ENCODE measurements at places on chromosomes 13 and 19. TPM values are rescaled to one million over a fixed set of nuclear protein-coding genes. Genes with fewer than 3 reads are reported as not detected.
A peak's percentile ranks its signal among the peaks of the same experiment; 100 is the strongest.

GRCh38 chr13:112202266-112202665, 135.3 kb downstream of the SOX1 start:
- no peak for DNase-seq

AP1M1 gene
- 56.7 TPM for total RNA-seq

DNA sequence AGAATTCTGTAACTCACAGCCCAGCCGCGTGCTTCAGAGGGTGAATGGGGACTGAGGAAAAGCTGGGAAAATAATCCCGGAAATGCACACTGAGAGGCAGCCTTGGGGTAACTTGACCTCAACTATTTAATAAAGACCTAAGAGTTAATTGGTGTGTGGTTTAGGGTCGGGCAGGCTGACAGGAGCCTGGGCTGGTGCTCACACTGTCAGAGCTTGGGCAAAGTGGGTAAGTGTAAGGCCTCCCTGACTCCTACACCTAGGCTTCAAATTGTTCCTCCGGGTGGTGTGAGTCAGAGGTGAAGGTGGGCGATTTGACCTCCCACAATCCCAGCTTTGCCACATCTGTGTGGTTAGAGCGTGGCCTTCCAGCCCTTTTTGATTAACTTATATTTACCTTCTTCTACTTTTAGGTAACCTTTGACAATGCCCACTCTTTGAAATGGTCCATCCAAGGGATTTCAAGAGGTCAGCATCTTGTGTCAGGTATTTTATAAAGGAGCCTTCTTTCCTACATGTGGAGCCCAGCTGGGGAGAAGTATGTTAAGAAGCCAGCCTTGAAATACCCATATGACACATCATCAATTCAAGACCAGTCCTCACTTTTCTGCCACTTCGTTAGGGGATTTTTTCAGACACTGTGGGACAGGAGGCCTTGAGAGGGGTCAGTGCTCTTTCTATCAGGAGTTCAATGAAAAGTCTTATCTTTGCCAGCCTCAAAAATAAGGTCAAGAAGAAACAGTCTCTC, 114.2 kb downstream of the NUFIP1 start:
- no peak for DNase-seq

GRCh38 chr13:51760592-51760991, 43.4 kb downstream of the DHRS12 start:
- no peak for DNase-seq

- peak; percentile 93 for DNase-seq
Measured at GRCh38 chr19:12140545-12141404, 625 bp upstream of the ZNF20 start.

- DNase-seq = no peak
Measured at GRCh38 chr19:4035582-4035981, 28.0 kb downstream of the PIAS4 start.

- peak; percentile 37 for DNase-seq
Measured at GRCh38 chr13:33016414-33017322, at the start of gene KL. TSS of gene KL (plus strand) at chr13:33016423. CDS start at chr13:33016441, 18 bp downstream.

DNA sequence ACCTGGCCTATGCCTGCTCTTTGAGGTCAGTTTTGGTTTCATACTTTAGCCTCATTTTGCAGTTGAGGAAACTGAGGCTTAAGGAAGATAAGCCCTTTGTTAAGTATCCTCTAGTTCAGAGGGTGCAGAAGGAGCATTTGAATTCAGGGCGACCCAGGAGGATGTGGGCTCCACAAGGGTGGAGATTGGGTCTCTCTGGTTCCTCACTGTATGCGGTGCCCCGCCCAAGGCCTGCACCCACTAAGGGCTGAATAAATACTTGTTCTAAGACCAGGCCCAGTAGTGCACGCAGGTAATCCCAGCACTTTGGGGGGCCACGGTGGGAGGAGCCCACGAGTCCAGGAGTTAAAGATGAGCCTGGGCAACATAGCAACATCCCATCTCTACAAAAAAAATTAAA, 768 bp upstream of the SLC44A2 start:
- DNase-seq = no peak

DNA sequence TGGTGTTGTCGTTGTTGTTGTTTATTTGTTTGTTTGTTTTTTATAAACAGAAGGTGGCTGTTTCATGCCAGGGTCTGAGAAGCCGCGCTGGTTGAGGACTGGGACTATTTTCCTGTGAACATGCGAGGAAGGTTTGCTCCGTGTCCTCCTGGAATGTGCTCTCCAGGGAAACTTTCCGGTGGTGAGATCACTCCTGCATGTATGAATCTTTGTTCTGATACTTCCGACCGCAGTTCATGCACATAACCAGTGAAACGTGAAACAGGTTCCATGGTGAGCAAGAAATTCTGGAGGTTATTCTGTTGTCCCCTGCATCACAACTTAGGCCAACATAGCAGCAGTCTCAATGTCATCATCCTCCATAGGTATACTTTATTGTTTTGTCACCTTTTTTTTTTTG, 187.6 kb upstream of the ARGLU1 start:
- no peak for DNase-seq

- peak; percentile 100 for DNase-seq
Measured at GRCh38 chr19:48993175-48994034, at the start of the genes GYS1 and RUVBL2. TSS of gene GYS1 (minus strand) at chr19:48993309. CDS start at chr19:48993112, 197 bp downstream. TSS of gene RUVBL2 (plus strand) at chr19:48993887. CDS start at chr19:48993912, 25 bp downstream.

KLHL26 gene
- total RNA-seq = 4.1 TPM

- no peak for DNase-seq
Measured at GRCh38 chr13:74444161-74444571, 310.0 kb upstream of the KLF12 start.

SIGLEC12 gene
- not detected for total RNA-seq

TMEM150B gene
- total RNA-seq = 25.4 TPM

DNA sequence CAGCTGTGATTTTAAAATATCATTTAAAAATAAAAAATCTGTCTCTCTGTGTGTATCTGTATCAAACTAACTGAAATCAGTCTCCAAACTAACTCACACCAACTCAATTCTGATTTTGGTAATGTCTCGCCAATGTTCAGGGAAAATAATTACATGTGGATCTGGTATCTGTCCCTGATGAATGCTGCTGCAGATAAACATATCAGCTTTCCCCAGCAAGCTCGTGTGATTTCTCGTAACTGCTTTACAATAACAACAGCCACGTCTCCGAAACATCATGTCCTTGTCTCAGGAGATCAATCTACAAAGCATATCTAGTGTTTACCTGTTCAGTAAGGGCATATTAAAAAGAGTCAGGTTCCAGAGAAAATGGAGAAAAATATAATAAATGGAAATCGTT, 129.0 kb downstream of the IRS2 start:
- DNase-seq = no peak

CGB2 gene
- not detected for total RNA-seq

- no peak for DNase-seq
Measured at GRCh38 chr13:107809125-107809524, 406.2 kb downstream of the LIG4 start.

DNA sequence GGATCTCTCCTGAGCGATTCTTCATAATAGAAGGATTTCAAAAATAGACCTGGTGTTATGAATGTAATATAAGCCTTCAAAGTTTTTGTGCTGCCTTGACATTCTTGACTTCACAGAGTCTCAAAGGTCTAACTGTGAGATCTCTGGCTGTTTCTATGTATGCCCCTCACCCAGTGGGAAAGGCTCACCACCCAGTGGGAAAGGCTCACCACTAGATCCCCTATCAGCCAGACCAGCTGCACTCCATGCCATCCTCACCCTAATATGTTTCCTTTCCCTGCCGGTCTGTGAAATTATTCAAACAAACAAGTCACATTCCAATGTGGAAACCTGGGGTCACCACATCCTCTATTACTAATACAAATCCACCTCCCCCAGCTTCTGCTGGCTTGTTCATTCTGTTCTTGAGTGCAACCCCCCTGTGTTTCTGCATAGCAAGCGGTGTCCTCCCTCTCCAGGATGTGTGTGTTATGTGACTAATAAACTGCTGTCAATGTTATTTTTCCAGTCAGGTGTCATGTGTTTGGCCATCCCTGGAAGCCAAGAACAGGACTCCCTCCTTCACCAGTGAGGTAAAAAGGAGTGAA, 13.8 kb upstream of the SLITRK1 start:
- DNase-seq = no peak

GRCh38 chr19:10019246-10019645, 6.0 kb downstream of the RDH8 start:
- DNase-seq = no peak

- DNase-seq = no peak
Measured at GRCh38 chr19:6313398-6313969, 19.9 kb downstream of the ACER1 start.

GRCh38 chr13:71515744-71516038, 351.3 kb downstream of the DACH1 start:
- no peak for DNase-seq

GRCh38 chr19:38233740-38234251, 9.8 kb upstream of the DPF1 start:
- peak; percentile 88 for DNase-seq

NDUFB7 gene
- 226 TPM for total RNA-seq

GRCh38 chr13:41465241-41465847, 8.0 kb downstream of the RGCC start:
- no peak for DNase-seq

ZFP28 gene
- 4.7 TPM for total RNA-seq

DNA sequence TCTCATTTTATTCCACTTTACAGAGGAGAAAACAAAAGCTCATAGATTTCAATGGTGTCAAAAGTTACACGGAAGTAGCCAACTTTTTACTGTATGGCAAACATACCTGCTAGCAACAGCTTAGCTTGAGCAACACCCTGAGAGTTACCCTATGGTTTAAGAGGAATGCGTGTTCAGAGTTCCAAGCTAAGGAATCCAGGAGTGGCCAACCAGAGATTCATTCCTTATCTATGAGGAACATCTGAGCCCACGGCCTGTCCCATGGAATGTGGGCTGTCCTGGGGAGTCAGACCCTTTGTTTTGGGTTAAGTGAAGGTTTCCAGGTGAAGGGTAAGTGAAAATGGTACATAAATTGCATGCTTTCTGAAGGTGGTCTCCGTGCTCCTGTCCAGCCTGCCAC, 67.5 kb downstream of the STARD13 start:
- DNase-seq = peak; percentile 59

DNA sequence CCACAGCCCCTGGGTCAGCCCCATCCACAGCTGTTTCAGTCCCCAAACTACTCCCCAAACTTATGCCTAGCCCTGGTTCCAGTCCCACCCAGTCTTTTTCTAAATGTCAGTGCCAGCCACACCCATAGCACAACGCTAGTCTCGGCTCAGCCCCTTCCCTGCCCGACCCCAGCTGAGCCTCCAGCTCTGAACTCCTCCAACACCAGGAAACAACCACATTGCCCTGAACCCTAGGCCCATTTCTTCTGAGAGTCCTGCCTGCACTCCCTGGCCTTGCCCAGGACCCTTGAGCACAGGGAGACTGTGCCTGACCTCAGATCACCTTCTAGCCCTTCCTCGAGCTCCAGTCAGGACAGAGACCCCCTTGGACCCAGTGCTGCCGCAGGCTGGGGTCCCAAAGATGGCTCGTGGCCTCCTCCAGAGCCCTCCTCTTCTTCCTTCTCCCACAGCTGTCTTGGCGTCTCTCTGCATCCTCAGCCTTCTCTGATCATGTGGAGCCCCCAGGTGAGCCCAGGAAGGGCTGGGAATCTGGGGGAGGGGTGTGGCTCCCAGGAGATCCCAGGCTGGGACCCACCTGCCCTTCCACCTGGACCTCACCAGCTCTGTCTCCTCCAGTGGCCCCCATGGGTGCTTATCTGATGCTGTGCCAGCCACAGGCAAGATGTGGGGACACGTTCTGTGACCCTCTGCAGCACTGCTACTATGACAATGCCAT, 33.0 kb upstream of the IGFL1 start:
- no peak for DNase-seq

GRCh38 chr19:12000152-12000981, 35.1 kb downstream of the ZNF433 start:
- DNase-seq = no peak

PCDH8 gene
- not detected for total RNA-seq

GRCh38 chr13:111912991-111913760, 153.8 kb upstream of the SOX1 start:
- no peak for DNase-seq

Measured in hepatocyte (in vitro differentiated cells).